Fibroblast of mammary gland (primary cell): ENCODE measurements at places on chromosomes 5 and 9.

- no peak for DNase-seq
These were observed 30.6 kb downstream of the MAP1B start for GRCh38 chr5:72137826-72138409.

- DNase-seq, result no peak
These were observed 82.8 kb upstream of the TLE1 start for GRCh38 chr9:81772144-81772543.

GRCh38 chr5:78887384-78888118 is 97.6 kb downstream of the ARSB start:
- DNase-seq, result no peak

GRCh38 chr5:132065351-132065937 is 5.0 kb downstream of the IL3 start:
- DNase-seq, result peak; percentile 69

DNA sequence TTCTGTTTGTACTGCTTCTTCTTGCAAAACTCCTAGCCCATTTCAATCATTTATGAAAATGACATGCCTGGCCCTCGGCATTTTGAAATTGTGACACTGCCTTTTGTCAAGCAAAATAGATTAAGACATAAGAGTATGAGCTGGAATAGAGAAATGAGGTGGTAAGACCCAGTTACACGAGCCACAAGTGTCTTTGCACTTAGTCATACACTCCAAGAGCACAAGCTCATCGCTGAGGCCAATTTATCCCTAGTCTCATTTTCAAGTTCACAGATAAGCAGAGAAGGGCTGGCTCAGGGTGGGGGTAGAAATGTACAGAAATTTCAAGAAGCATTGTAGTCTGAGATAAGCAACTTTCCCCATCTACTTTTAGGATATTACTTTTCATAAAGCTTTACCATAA is 40.6 kb upstream of the MAP1B start:
- DNase-seq, result peak; percentile 78

GRCh38 chr5:94429566-94429965 is 188.8 kb downstream of the KIAA0825 start:
- DNase-seq, result no peak

DNA sequence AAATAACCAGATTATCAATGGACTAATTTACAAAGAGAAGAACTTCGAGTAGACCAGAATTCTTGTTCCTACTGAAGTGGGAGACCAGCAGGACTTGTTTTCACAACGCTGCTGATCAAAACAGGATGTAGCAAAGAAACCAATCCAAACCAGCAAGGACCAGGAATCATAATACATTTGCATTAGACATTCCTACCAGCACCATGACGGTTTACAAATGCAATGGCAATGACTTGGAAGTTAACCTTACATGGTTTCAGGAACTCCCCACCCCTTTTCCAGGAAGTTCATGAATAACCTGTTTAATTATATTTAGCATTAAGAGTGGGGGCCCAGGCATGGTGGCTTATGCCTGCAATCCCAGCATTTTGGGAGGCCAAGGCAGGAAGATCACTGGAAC is 100.0 kb downstream of the LPAR1 start:
- DNase-seq, result no peak

DNA sequence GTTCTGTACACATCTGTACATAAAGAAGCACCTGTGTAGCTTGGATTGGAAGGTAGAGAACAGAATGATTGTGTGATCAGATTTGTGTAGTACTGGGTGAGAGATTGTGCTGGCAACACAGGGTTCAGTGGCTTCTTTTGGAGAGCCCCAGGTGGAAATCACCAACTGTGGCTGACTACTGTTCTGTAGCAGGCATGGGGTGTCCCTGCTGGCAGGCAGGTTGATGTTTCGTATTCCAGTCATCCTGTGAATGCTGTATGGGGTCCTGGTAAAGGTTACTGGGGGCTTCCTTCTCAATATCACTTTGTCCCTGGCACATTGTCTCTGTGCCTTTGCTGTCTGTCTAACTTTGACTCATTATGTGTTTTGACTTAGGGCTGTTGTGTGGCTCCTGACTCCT is 5.3 kb downstream of the ASPN start:
- no peak for DNase-seq

- DNase-seq, result no peak
These were observed 24.4 kb upstream of the AKNA start for GRCh38 chr9:114412048-114412683.

- no peak for DNase-seq
These were observed 111.1 kb downstream of the KCTD16 start for GRCh38 chr5:144281784-144282183.

DNA sequence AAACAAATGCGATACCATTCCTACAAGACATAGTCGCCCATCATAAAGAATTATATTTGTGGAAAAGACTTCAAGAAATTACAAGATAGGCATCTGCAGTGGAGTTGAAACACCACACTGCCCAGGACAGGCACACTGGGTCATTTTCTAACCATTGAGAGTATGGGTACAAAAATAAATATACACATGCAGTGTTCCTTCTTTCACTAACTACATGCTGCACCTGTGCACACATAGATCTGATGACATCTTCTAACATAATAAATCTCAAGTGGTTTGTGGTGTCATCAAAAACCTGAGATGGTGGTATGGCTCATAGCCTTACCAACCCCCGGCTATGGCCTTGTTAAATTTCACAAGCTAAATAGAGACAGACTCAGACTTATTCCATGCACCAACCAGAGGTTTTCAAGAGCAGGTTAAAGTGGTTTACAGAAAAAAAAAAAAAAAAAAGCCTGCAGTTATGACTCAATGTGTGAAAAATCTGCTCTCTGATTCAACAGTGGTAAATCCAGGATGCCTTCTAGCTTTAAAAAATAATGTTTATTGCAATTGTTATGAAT is 12.4 kb upstream of the NFIB start:
- DNase-seq, result peak; percentile 74

DNA sequence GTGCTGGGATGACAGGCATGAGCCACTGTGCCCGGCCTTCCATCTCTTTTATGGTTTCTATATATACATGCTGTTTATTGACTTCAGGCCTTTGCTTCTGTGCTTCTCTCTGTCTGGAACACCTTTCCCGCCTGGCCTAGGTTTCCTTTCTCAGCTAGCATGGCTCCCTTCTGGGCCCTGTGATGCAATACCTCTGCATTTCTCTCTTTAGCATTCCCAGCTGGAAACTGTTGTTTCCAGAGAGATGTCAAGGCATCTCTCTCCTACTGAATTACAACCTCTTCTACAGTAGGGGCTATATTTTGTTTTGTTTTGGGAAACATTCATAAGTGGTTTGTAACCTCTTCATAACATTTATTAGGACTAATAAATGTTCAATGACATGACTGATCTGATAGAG is 57.1 kb downstream of the RPS23 start:
- no peak for DNase-seq

DNA sequence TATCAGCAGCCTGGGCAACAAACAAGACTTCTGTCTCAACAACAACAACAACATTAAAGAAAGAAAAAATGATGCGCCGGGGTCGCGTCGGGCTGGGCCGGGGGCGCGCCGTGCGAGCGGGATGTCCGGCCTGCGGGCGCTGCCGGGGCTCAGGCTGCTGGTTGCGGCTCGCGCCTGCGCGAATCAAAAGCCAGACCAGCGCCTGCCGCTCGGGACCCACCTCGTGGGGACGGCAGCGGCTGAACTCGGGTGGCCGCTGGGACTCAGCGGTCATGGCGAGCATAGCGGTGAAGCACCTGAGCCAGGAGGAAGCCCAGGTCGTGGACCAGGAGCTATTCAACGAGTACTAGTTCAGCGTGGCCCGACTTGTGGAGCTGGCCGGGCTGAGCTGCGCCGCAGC is 11.9 kb upstream of the NHP2 start:
- DNase-seq, result no peak

GRCh38 chr5:61507232-61507631 is 175.2 kb downstream of the ZSWIM6 start:
- DNase-seq, result no peak

DNA sequence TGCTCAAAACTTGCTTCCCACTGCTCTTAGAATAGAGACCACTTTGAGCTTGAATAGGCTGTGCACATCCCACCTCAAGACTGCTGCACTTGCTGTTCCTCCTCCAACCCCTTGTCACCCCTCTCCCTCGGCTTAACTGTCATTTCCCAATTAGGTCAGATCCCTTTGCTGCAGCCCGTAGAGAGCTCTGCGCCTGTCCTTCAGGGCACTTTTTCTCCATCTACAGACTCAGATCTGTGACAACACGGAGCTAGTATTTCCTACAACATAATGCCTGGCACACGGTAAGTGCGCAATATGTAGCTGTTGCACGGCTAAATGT is 485 bp upstream of the HABP4 start:
- no peak for DNase-seq

- peak; percentile 59 for DNase-seq
These were observed 4.0 kb upstream of the MYORG start for GRCh38 chr9:34380511-34381315.

DNA sequence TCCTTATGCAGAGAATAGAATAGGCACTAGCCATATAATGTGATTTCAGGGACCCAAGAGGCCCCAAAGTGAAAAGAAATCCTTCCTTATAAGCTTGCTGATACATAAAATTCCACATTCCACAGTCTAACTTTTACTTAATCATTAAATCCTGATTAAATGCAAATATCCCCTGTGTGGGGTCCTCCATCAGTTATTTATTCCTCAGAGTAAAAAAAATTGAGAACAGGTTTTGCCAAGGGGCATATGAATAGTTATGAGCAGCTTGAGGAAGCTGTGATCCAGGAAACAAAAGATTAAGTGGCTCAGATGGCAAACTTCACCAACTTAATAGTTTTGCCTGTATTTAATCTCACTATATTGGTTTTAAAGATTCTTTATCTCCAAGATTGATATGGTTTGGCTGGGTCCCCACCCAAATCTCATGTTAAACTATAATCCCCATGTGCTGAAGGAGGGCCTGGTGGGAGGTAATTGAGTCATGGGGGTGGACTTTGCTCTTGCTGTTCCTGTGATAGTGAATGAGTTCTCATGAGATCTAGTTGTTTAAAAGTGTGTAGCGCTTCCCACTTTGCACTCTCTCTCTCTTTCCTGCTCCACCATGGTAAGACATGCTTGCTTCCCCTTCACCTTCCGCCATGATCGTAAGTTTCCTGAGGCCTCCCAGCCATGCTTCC is 324.9 kb downstream of the NPR3 start:
- DNase-seq, result no peak

- no peak for DNase-seq
These were observed 63.3 kb downstream of the FYB1 start for GRCh38 chr5:39156082-39156481.

DNA sequence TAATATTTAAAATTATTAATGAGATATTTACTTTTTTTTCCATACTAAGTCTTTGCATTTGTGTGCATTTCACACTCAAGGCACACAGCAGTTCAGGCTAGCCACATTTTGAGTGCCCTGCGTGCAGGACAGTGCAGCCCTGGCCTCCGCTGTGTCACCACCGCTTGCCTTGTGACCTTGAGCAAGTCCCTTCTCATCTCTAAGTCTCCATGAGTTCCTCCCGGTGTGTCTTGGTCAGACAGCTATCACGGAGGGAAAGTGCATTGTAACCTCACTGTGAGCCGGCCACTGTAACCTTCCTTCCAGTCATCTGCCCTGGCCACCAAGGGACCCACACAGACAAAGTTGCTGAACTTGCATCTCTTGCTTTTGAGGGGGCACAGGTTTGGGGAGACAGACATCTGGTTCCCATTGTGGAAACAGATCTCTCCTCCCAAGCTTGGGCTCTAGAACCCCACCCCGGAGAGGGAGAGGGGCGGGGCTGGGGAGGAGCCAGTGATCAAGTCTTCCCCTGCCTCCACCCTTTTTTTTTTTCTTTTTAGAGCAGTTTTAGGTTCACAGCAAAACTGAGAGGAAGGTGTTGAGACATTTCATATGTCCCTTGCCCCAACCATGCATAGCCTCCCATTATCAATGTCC is 96.8 kb downstream of the C9orf50 start:
- DNase-seq, result no peak

DNA sequence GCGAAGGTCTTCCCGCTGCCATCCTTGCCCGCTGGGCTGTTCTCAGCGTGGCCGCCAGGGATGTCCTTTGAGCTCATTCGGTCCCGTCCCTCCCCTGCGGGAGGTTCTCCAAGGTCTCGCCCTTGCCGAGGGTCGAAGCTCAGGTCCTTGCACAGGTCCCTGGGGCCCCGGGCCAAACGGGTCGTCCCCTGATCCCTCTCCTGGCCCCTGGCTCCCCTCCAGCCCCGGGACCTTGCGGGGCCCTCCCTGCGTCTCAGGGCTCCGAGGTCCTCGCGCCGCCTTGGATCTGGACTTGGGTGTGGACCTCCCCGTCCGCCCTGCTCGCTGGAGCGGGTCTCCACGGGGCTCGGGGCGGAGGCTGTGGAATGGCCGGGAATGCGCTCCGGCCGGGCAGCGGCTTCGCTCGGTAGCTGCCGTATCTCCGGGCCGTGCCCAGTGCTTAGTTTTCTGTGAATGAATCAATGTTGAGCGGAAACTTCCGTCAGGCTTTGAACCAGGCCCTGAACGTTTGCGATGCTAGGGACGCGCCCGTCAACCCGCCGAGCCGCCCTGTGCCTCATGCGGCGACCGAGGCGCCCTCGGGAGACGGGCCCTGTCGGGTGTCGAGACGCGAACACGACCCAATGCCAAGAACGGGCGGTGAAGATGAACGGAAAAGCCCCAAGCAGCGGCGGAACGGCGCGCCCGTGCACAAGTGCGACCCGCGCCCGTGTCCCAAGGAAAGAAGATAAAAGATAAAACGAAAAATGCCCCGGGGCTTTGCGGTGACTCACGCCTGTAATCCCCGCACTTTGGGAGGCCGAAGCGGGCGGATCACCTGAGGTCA is 780 bp downstream of the RNU6ATAC start:
- DNase-seq, result peak; percentile 49

GRCh38 chr9:114696814-114697544 is 15.0 kb upstream of the TEX48 start:
- peak; percentile 53 for DNase-seq

GRCh38 chr5:158942217-158942616 is 157.5 kb downstream of the EBF1 start:
- peak; percentile 28 for DNase-seq

DNA sequence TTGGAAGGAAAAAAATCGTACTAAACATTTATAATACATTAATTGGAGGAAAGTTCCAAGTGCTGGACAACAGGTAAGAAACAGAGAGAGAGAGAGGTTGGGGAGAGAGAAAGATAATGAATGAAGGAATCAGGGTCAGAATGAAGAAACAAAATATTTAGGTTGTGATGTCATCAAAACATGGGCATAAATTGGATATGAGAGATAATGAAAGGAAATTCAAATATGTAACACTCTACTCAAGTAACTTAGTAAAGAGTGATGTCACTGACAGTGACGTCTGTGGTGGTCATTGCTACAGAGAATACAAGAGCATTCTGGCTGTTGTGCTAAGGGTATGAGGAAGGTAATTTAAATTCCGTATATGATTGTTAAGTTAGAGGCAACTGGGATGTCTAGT is 543.4 kb upstream of the COX7C start:
- no peak for DNase-seq
